GM03348 (cell line): ENCODE measurements at places on chromosomes 5 and 9.
A peak's percentile ranks its signal among the peaks of the same experiment; 100 is the strongest.

DNA sequence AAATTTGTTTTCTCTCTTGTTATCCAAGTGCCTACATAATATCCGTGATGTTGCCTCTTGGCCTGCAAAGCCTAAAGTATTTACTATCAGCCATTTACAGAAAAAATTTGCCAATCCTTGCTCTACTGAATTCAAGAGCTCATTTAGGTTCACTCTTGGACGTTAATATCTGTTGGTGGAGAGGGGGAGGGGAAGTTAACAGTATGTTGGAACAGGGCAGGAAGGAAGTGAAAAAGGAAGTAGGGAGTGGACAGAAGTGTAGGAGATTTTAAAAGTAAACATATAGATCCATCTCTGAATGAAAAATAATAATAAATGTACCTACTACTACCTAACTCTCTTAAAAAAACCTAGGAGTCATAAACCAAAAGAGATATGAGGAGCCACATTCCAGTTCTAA is 32.8 kb downstream of the ZNF608 start:
- DNase-seq, result no peak

DNA sequence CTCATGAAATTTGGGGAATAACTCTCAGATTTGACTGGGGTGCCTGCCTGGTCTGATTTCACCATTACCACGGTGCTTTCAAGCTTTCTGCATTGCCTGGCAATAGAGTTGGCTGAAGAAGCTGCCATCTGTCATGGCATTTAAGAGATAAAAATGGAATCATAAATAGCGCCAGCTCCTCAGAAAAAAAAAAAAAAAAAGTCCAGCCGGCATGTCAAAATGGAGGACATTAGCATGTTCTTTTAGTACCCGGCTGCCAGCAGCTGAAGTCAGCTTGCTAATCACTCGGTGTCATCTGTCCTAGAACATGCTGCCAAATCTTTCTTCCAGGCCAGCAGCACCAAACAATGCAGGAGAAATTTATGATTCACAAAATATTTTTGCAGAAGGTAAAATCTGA is 57.7 kb upstream of the CER1 start:
- no peak for DNase-seq

- peak; percentile 11 for DNase-seq
Measured at GRCh38 chr9:18245911-18246310, 228.0 kb upstream of the ADAMTSL1 start.

- no peak for DNase-seq
Measured at GRCh38 chr5:179128976-179129375, 68.8 kb downstream of the ZNF354C start.

DNA sequence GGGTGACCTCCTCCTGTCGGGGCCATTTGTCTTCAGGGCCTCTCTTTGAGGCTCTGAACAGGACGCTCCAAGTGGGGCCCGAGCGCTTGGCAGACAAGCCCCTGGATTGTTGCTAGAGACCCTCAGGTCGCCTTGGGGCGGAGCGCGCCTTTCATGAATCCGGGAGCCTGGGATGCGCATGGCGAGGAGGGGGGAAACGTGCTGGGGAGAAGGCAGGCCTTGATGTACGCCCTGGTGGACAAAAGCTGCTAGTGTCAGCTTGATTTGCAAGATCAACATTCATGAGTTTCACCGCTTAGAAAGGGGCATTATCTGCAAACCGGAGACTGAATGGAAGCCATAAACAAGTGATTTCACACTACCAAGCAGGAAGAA is 226.3 kb downstream of the SMARCA2 start:
- DNase-seq, result peak; percentile 66
